ENCODE measurements at places on chromosomes 16 and 17.

DNA sequence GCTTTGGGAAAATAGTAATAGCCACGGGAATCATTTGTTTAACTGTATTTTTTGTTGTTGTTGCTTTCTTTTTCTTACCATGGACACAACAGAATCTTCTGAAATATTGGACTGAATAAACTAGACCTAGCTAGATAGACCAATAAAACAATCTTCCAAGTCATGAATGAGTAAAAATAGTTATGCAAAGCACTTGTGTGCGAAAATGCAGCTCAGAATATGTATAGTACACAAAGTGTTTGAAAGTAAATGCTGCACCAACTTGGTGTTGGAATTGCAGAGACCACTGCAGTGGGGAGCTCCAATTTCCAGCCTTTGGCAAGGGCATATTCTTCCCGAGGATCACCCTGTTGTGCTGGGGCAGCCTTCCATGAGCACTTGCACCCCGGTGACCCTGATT is 68.0 kb downstream of the AATF start:
- no peak for DNase-seq

- DNase-seq: no peak
These were observed 52.1 kb downstream of the CUEDC1 start for GRCh38 chr17:57902800-57903759.

GRCh38 chr17:4506175-4506813 is 7.6 kb downstream of the SPNS2 start:
- no peak for DNase-seq

GRCh38 chr17:47267354-47267828 is 13.8 kb downstream of the ITGB3 start:
- DNase-seq: no peak

GRCh38 chr16:18792836-18793433 is 2.8 kb upstream of the RPS15A start:
- DNase-seq: no peak

- DNase-seq: no peak
These were observed 668 bp downstream of the JUP start for GRCh38 chr17:41785859-41786226.

DNA sequence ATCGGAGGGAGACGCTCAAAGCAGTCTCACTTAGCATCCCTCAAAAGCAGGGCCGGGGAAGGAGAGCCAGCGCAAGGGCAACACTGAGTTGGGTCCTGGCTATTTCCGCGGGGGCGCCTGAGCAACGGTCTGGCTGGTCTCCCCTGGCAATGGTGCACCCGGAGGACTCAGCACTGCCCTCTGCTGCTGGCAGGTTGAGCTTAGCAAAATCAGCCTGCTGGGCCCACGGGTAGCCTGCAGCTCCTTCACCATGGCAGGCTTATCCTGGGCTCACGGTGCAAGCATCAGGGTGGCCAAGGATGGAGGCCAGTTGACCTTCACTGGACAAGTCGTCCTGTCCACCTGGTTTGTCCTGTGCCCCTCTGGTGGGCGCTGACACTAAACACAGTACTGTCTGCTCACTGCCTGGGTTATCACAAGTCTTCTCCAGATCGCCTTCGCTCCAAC is 14.4 kb upstream of the ALDH3A1 start:
- DNase-seq: peak; percentile 54

GRCh38 chr16:85101956-85102630 is 10.2 kb downstream of the CIBAR2 start:
- no peak for DNase-seq

DNA sequence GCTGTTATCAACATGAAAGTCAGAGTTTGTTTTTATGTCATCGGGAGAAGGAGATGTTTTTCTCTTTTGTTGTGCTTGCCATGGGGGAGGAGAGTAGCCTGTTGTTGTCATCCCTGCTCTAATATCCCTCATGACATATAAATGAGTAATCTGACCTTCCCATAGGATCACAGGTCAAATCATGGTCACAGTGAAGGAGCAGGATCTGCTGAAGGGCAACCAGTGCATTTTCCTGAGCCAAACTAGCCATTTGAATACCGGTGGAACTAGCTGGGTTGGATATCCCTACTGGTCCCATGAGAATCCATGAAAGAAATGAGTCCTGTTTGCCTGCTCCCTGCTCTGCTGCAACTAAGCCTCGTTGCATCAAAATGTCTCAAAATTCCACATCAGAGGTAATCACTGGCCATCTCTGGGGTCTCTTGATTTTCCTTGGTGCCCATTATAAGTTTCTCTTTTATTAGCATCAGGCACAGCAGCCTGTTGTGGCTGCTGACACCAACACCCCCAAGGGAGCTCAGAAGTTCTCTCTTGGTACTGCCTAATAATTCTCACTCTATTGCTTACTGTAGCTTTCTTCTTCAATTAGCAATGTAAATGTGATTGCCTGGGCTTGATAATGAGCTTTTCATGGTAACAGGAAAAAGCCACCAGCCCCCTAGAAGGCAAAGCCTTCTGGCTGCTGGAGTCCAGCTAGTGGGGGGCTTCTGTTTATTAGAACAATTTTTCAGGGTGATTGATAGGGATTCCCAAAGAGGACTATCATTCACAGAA is 211.4 kb upstream of the ERCC4 start:
- no peak for DNase-seq
